ENCODE measurements at places on chromosomes 13 and 19.

- no peak for DNase-seq
Measured at GRCh38 chr13:109256866-109257760, 529.3 kb downstream of the IRS2 start.

DNA sequence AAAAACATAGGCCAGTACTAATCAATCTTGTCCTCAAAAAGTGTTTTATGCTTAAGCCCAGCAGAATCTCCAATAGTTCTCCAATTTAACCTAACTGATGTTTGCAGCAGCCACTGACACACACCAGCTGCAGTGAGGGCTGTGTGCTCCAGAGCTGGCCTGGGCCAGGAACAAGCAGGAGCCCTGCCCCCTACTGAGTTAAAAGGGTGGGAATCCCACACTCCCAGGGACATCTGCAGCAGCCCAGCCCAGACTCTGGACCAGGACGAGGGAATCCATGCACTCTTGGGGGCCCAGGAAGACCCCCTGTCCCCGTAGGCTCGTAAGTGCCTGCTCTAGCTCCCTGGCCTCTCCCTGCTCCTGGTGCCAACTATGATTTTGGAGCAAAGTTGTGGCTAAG is 91.5 kb upstream of the ATXN8OS start:
- no peak for DNase-seq

- DNase-seq = peak; percentile 24
Measured at GRCh38 chr13:30862707-30863106, 43.4 kb upstream of the MEDAG start.

DNA sequence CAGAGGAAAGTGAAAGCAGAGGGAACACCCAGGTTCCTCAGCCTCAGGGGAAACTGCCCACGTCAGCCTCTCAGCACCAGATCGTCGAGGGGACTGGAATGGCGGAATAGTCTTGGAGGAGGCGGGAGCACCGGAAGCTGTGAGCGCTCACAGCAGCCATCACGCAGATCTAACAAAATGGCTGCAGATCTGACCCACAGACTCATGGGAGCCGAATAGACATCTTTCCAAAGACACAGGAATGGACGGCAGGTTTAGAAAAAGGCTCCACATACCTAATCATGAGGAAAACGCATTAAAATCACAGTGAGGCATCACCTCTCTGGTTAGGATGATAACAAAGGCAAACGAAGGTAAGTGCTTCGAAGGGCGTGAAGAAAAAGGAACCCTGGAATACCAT is 11.8 kb upstream of the LILRA2 start:
- no peak for DNase-seq

GRCh38 chr19:3821857-3822364 is 35.7 kb upstream of the MATK start:
- peak; percentile 1 for DNase-seq

- DNase-seq = no peak
Measured at GRCh38 chr13:63512095-63512494, 2096.4 kb upstream of the PCDH20 start.

- DNase-seq = no peak
Measured at GRCh38 chr19:7535998-7536695, 630 bp downstream of the PNPLA6 start.

GRCh38 chr13:113669755-113670341 is 2.8 kb downstream of the GRK1 start:
- DNase-seq = no peak

GRCh38 chr19:17255150-17255621 is 9.4 kb downstream of the USHBP1 start:
- no peak for DNase-seq

DNA sequence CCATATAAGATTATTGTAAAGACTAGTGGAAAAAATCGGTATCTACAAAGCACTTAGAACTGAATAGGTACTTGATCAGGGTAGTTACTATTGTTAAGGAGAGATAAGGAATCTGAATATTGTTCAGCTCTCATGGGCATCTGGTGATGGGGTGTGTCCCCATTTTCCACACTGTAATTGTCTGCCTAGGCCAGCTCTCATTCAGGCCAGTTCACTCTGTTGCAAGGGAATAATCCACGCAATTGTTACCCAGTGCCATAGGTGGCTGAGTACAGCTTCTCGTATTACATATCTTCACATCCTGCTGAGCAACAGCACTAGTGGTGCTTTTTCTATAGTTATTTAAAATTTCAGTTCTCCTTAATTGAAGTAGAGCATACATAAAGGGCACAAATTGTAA is 45.6 kb upstream of the C13orf42 start:
- no peak for DNase-seq

GRCh38 chr19:54160182-54160811 is 776 bp upstream of the LENG1 start:
- no peak for DNase-seq

- no peak for DNase-seq
Measured at GRCh38 chr19:54506079-54506478, 3.4 kb downstream of the LAIR2 start.

DNA sequence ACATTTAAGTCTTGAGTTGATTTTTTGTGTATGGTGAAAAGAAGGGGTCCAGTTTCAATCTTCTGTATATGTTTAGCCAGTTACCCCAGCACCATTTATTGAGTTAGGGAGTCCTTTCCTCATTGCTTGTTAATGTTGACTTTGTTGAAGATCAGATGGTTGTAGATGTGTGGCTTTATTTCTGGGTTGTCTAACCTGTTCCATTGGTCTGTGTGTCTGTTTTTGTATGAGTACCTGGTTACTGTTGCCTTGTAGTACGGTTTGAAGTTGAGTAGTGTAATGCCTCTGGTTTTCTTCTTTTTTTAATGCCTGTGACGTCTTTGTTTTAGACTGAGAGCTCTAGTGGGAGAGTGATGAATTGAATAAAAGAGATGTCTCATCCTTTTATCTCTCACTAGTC is 83.2 kb downstream of the NBEA start:
- no peak for DNase-seq

- DNase-seq = no peak
Measured at GRCh38 chr13:45108716-45109101, 11.6 kb upstream of the GTF2F2 start.

DNA sequence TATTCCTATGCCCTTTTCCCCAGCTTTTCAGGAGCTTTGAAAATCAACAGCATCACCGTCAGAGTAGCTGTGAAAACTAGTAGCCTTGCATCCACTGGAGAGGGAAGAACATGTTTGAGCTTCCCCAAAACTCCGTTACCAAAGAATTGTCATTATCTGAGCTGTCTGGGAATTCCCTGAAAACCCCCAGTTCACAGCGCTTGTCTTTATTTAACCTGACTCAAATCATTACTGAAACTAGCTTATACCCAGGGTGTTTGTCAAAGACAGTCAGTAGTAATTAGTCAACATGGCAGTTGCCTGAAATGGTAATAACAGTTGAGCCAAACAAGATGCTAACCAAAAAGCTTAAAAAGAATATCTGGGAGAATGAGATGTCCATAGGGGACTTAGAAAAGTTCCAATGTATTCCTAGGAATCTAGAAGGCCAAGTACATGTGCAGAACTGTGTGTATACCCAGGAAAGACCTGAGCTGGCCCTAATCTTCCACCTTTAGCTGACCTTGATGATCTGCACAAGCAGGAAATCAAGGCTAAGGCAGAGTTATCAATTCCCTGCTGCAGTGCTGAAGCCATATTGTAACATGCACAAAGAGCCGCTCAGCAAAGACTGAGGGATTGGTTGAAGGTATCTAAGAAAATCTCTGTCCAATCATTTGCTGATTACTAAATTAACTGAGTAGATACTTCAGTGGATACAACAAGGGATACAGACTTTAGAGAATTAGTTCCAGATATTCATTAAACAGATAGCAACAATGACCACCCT is 130.8 kb downstream of the KL start:
- DNase-seq = no peak

- DNase-seq = no peak
Measured at GRCh38 chr19:2726904-2727639, 5.9 kb upstream of the DIRAS1 start.

GRCh38 chr13:113142876-113143275 is 15.6 kb upstream of the PROZ start:
- no peak for DNase-seq

DNA sequence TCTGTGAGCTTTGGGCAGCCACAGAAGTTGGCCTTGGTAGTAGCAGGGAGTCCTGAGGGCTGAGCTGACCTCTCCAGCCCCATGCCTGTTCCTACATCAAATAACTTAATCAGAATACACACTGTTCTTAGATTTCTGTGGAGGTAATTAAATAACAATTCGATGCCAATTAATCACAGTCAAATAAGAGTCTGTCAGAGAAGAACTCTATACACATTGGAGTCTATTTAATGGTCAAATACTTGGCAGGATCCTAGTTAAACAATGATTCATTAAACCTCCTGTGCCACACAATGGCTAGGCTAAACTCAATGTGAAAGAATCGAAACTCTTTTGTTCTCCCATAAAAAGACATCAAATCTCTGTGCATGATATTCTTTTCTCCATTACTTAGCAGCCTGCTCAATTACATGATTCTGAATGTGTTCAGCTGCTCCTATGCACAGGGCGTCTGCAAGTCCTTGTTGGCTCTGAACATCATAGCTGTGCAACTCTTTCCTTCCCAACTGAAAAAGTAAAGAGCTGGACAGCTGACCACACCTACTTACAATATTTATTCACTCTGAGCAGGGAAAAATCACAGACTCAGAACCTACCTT is 173.1 kb downstream of the ABCC4 start:
- DNase-seq = no peak

- DNase-seq = no peak
Measured at GRCh38 chr13:40475617-40476016, 190.8 kb downstream of the FOXO1 start.

GRCh38 chr13:46146898-46147297 is 35.1 kb downstream of the LCP1 start:
- DNase-seq = peak; percentile 32

GRCh38 chr19:40588110-40588854 is 11.6 kb downstream of the SHKBP1 start:
- no peak for DNase-seq

GRCh38 chr13:106143392-106143791 is 392.1 kb downstream of the EFNB2 start:
- no peak for DNase-seq

GRCh38 chr13:112583592-112584277 is 4.2 kb downstream of the TUBGCP3 start:
- peak; percentile 25 for DNase-seq

DNA sequence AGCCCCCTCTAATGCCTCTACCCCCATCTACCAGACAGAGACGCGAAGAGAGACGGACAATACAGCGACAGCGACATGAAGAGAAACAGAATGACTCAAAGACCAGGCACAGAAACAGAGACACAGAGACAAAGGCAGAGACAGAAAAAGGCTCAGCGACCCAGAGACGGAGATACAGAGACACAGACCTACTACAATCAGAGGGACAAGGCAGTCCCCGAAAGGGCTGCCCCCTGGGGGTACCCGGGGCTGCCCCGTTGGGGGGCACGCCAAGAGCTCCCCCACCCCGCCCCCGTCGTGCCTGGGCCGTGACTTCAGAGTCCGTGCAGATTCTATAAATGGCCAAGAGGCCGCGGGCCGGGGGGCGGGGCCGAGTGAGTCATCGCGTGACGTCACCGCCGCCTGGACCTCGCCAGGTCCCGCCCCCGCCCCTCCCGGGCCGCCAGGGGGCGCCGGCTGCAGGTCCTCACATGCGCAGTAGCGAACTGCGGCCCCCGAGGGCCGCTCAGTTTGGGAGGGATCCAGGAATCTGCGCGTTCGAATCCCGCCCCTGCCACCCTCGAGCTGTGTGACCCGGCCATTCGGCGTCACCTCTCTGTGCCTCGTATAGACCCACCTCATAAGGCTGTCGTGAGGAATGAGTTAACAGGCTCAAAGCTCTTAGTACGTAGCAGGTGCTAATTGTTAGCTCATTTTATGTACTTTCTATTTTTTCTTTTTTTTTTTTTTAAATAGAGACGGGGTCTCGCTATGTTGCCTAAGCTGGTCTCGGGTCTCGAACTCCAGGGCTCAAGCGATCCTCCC is 2.7 kb upstream of the CNN1 start:
- DNase-seq = peak; percentile 88

GRCh38 chr13:108940121-108940520 is 310.7 kb downstream of the MYO16 start:
- no peak for DNase-seq

DNA sequence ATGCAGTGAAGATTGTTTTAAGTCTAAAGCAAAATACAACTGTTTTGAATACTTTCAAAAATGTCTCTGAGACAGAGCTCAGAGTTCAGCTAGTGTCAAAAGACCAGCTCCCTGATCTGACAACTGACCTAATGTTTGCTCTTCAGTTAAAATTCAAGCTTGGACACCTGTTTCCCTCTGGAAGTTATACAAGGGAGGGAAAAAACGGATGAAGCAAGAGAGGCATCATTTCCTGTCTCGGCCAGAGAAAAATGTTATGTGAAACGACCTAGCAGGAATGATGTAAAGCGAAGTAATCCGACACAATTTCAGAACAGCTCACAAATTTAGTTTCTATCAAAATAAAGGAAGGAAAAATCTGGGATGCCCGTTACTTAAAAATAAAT is 59.4 kb downstream of the ZAR1L start:
- DNase-seq = no peak

- no peak for DNase-seq
Measured at GRCh38 chr13:103157016-103157415, 90.8 kb upstream of the SLC10A2 start.

GRCh38 chr19:20482721-20483120 is 82.9 kb downstream of the ZNF737 start:
- DNase-seq = no peak

GRCh38 chr19:4701557-4701956 is 22.1 kb downstream of the DPP9 start:
- no peak for DNase-seq

GRCh38 chr13:44257796-44258195 is 115.8 kb upstream of the SERP2 start:
- no peak for DNase-seq

GRCh38 chr13:98112456-98112855 is 30.4 kb upstream of the FARP1 start:
- DNase-seq = no peak

DNA sequence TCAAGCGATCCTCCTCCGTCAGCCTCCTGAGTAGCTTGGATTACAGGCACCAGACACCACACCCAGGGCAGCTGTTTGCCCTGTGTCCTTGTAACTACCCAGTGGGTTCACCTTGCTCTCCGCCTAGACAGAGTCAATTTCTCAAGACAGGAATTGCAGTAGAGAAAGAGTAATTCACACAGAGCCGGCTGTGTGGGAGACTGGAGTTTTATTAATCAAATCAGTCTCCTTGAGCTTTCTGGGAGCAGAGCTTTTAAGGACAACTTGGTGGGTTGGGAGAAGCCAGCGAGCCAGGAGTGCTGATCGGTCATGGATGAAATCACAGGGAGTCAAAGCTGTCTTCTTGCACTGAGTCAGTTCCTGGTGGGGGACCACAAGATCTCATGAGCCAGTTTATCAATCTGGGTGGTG is 20.6 kb upstream of the ADGRE1 start:
- DNase-seq = no peak

DNA sequence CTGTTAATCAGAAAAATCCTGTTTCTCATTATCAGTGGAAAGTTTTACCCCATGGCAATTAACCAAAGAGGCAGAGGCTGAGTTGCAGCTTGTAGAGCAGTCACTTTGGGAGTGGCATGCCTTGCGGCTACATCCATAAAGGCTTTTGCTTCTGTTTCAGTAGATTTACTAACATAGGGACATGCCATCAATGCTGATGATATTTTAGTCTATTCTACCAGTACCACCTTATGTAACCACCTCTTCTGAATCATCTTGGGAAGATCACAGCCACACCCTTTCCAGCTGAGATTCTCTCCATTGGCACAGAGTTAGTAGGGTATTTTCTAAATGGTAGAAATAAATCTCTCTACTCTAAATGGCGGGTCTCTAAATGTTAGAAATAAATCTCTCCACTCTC is 37.5 kb downstream of the POSTN start:
- no peak for DNase-seq

Data from midbrain (tissue), 1 donor.